ENCODE measurements at places on chromosomes 2 and 18.

GRCh38 chr2:153971855-153972254, 100.1 kb downstream of the GALNT13 start:
- DNase-seq, result no peak

DNA sequence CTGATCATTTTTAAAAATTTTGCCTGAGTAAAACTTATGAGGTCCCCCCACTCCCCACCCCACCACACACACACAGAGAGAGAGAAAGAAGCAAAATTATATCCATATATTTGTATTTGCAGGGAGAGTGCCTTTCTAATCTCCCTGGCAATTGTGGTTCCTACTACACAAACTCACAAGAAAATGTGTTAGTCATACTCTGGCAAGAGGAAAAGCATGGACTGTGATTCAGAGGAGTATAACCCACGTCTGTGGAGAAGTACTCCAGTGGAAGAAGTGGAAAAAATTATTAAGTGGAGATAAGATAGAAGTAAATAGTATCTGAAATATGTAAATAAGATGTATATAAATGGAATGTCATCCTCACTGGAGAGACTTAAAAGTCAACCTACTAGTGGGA, 114.0 kb downstream of the DSEL start:
- no peak for DNase-seq

DNA sequence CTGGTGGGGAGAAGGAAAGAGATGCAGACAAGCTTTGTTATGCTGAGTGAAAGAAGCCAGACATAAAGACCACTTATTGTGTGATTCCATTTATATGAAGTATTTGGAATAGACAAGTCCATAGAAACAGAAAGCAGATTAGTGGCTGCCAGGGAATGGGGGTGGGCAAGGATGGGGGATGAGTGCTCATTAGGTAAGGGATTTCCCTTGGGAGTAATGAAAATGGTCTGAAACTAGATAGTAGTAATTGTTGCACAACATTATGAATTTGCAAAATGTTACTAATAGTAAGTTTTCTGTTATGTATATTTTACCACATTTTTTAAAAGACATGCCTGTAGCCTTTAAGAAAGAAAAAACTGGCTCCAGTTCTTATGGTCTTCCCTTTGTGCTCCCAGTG, 154.9 kb downstream of the LNPK start:
- DNase-seq, result no peak

DNA sequence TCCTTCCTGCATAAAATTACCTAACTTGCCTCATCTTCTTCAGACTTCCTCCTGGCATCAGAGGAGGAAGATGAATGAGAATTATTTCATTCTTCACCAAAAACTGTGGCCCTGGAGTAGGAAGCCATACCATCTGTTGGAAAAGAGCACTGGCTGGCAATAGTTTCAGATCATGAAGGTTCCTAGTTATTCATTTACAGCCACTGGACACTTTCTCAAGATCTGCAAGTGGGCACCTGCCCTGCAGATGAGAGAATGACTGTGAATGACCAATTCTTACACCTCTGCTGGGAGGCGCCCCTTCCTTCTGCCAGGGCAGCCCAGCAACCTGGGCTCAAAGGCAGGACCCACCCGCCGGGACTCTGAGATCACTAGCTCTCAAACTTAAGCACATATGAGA, 13.0 kb downstream of the DIPK1C start:
- DNase-seq, result no peak

- no peak for DNase-seq
Observed at GRCh38 chr2:16400127-16400623, 265.5 kb downstream of the CYRIA start.

Measured in HS-27A (cell line).